ENCODE measurements at places on chromosomes 16 and 17.
A peak's percentile ranks its signal among the peaks of the same experiment; 100 is the strongest.

- DNase-seq, result no peak
Observed at GRCh38 chr16:8848231-8848938, 20.4 kb downstream of the CARHSP1 start.

DNA sequence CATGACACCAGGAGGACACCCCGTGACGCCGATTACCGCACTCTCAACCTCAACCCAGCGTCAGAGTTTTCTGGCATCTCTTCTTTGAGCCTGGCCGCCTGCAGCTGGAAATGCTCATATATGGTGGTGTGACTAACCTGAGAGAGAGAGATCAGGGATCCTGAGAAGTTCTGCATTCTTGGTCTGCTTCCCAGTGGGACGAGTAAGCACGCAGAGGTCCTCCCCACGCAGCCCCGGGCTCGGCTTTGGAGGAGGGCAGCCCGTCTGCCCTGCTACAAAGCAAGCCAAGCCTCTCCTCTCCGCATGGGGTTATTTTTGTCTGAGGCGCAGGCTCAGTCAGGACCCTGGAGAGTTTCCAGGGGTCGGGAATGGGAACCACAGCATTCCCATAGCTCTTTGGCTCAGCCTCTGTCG, 16.5 kb downstream of the CRISPLD2 start:
- no peak for DNase-seq

- DNase-seq, result no peak
Observed at GRCh38 chr16:3793161-3793576, 75.8 kb upstream of the TRAP1 start.

DNA sequence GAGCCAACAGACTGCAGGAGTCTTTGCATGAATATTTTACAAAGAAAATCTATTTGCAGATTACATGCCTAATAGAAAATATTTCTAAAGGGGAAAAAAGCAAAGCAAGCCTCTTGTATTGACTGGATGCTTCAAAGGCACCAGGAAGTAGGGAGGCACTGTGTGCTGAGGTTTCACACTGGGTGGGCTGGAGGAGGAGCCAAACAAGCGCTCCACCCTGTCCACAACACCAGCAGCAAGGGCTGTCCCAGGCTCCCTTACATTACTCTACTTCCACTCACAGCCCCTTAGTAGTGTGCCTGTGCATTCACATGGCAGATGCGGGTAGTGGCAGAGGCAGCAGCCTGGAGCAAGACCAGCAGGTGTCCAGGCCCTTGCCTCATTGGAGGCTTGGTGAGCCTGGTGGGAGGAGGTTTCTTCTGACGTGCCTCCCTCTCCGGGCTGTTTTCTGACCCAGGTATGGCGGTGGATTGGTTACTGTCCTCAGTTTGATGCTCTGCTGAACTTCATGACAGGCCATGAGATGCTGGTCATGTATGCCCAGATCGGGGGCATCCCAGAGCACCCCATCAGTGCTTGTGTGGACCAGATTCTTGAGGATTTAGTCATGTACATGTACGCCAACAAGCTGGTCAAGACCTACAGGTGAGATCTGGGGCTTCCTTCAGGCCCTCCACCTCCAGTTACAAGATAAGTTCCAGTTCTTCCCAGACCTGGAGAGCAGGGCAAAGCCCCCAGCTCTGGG, 7.0 kb upstream of the CCNF start:
- no peak for DNase-seq

DNA sequence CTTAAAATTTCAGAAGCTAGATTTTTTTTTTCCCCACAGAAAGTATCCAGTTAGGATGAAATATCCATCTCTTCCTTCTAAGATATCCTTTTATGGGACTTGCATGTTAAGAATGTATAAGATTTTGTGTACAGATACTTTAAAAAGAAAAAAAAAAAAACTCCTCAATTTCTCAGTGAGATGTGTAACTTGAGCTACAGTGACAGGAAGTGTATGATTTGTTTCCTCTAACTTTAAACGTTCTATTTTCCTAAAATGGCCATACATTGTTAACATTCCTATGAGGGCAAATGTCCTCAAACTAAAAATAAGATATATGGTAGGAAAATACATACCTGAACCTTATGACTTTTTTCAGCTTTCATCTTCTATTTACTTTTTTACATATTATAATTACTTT, 8.9 kb downstream of the FBXO47 start:
- DNase-seq, result no peak

- peak; percentile 25 for DNase-seq
Observed at GRCh38 chr17:48012151-48012520, 25.5 kb downstream of the COPZ2 start.

- peak; percentile 34 for DNase-seq
Observed at GRCh38 chr17:35046740-35047283, 16.7 kb downstream of the RFFL start.

- no peak for DNase-seq
Observed at GRCh38 chr16:4361033-4361943, 10.2 kb upstream of the PAM16 start.
